ENCODE measurements at places on chromosomes 5 and 9.

- DNase-seq = no peak
Observed at GRCh38 chr9:124050955-124051354, 39.4 kb downstream of the LHX2 start.

DNA sequence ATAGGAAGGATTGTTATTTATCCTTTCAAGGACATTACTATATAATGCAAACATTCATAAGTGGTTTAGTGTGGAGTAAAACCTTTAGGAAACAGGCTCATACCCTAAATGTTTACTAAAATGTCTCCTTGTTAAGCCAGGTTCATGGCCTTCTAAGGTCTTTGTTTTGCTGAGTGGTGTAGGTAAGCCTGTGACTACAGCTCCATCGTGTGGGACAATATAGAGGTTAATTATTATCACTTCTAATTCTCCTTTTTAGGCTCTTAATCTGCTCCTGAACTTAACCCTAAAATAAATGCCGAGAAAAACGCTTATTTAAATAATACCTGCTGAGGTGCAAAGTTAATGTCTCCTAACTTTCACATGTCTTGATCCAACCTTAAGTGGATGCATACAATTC lies 43.8 kb downstream of the SPINK5 start:
- no peak for DNase-seq

DNA sequence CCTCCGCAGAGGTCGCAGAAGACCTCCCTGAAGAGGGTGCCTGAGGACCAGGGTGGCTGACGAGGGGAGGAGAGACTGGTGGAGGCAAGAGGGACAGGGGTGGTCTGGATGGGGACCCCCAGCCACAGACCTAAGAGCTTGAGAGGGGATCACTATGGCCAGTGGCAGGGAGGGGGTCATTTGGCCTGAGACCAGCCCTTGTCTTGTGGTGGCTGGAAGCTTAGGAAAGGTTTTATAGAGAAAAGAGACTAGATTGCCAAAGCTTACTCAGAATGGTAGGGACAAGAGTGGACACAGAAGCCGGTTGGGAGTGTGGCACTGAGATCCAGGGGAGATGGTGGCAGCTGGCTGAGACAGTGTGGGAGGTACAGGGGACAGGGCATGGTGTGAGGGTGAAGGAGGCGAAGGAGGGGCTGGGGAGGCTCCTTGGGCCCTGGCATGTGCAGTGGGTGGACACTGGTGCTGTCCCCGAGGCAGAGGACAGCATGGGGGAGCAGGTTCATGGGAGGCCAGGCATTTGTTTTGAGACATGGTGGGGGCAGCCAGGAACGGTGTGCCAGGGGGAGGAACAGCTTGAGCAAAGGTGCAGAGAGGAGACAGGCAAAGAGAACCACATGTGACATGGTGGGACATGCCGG lies 123.0 kb downstream of the C9orf50 start:
- DNase-seq = no peak

GRCh38 chr5:154059583-154059982 lies 20.8 kb downstream of the MFAP3 start:
- DNase-seq = no peak

- no peak for DNase-seq
Observed at GRCh38 chr5:145056800-145057199, 778.3 kb downstream of the PRELID2 start.
